Ureter (tissue), 1 donor: ENCODE measurements at places on chromosomes 3 and 15. TPM values are rescaled to one million over a fixed set of nuclear protein-coding genes. Genes with fewer than 3 reads are reported as not detected.

Gene SPTBN5
- total RNA-seq, result 11.9 TPM

Gene PRICKLE2
- total RNA-seq, result 43.7 TPM

Gene BTLA
- 0.91 TPM for total RNA-seq

Gene CASR
- 0.08 TPM for total RNA-seq
